Stimulated activated CD8-positive, alpha-beta memory T cell treated with anti-CD3 and anti-CD28 coated beads, Interleukin-4, amount 100 ng/mL, for 1 hour (primary cell): ENCODE measurements at places on chromosomes 6 and 20.

GRCh38 chr6:3355358-3356055 lies 96.8 kb downstream of the PSMG4 start:
- DNase-seq = no peak

DNA sequence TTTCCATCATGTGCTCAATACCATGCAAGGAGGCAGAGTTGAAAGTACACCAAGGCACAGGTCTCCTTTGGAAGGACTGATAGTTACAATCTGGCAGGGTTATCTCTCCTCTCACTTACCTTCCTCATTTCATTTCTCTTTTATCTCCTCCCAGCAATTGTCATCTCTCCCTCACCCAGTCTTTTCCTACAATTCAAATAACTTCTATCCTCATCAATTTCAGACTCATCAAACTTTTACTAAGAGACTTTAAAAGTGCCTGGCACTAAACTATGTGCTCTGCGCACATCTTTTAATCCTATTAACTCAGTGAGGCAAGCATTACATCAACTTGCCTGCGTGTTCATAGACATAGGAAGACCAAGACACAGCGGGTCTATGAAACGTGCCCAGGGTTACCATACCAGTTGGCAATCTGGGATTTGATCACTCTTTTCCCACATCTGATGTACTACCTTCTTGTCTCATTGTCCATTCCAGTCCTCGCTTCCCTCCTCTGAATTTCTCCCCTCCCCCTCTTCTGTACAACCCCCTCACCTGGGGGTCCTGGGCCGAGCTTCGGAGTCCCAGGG lies 1.2 kb downstream of the VARS1 start:
- no peak for DNase-seq

DNA sequence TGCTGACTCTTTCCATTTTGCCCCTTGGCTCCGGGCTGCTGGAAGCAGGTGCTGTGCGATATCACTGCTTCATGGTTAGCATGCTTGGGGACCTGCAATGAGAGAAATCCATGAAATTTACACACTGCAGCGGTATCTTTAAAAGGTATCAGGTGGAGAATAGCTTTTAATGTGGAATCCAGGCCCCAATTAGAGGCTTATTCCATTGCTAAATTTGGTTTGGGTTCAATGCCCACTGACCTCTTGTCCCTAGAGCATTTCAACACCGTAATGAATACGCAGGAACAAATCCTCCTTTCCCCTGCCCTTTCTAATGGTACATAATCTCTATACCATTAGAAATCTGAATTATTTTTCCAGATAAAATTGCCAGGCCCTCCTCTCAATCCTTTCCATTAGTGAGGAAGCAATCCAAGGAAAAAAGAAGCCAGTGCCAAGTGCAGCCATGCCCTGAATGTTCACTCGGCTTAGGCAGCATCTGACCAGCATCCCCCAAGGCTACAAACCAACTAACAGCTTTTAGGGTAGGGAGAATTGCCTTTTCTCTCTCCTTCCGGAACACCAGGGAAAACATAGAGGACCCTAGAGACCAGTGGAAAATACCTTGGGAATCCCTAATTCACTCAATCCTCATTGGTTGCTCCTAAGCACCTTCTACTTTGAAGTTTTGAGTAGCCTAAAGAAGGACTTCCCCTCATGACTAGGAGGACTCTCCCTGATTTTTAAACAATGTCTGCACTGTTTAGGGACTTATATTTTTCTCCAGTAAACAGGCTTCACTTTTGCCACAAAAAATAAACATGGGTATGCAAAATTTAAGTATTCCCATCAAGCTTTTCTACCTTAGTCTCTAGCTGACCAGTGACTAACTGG lies 143.1 kb downstream of the QRSL1 start:
- no peak for DNase-seq

DNA sequence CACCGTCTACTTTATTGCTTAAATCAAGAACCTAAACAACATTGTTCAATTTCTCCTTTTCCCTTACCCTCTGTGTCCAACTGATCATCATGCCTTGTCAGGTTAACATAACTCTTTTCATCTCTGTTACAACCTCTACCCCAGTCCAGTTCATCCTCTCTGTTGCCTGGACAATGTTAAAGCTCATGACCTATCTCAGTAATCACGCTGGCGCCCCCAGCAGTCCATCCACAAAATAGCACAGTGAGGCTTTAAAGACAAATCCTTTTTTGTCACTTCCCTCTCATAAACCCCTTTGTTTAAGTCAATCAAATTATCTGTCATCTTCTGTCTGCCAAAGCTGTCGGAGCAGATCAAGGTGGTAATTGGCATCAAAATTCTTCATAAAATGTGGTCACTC lies 140.1 kb downstream of the QKI start:
- DNase-seq = peak; percentile 20

DNA sequence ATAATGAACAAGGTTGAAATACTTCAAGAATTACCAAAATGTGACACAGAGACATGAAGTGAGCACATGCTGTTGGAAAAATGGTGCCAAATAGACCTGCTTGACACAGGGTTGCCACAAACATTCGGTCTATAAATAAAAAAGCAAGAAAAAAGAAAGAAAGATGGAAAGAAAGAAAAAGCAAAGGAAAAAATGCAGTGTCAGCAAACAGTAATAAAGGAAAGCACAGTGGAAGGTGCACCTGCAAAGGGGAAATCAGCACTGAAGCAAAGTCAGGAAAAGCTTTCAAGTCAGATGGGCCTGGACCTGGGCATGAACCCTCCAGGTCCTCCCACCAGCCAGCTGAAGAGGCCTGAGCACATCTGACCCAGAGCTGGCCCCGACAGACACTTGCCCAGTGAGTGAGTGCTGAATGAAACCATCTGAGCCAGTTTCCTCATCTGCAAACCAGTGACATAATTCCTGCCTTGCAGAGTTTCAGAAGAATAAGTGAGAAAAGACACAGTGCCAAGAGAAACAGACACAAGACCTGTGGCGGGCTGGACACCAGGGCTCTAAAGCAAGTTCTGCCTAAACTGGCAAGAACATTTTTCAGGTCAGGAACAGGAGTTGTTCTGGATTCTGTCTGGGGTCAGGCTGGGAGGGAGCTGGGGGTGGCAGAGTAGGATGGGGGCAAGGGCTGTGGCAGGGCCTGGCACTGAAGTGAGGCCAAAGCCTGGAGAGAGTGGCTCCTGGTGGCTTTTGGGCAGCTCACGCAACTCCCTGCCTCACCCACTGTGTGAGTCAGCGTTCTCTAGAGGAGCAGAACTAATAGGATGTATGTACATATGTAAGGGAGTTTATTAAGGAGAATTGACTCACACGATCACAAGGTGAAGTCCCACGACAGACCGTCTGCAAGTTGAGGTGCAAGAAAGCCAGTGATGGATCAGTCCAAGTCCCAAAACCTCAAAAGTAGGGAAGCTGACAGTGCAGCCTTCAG lies 23.9 kb upstream of the MICB start:
- DNase-seq = no peak

- no peak for DNase-seq
Measured at GRCh38 chr20:16747291-16747811, 807 bp upstream of the OTOR start.

DNA sequence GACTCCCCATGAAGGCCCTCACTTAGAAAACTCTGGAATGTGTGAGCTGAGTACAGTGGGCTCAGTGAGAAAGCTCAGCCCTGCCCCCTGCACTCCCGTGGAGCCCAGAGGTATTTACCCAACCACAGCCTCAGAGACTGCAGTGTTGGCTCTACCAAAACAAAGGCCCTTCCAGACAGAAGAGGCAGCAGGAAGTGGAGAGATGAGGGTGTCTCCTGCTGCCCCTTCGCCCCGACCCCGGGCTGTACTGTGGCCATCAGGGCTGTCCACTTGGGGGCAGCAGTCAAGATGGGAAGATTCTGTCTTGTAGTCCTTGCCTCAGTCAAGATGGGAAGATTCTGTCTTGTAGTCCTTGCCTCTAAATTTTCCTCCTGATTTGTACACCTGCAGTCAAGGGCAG lies 341.3 kb downstream of the TAF4 start:
- no peak for DNase-seq

DNA sequence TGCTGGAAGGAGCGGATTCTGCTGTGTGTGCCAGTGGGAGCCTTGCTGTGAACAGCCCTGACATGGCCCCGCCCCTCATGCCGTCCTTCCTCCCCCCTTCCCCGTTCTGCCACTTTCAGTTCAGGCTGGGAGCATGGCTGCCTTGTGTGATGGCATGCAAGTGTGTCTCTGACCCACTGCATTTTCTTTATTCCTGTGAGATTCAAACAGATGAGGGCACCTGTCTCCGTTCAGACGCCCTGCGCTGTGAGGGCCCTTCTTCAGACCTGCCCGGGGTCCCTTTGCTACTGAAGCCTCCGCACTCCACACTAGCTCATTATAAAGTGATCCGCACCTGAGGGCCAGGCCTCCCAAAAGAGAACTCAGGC lies 88.3 kb downstream of the TAF4 start:
- no peak for DNase-seq

DNA sequence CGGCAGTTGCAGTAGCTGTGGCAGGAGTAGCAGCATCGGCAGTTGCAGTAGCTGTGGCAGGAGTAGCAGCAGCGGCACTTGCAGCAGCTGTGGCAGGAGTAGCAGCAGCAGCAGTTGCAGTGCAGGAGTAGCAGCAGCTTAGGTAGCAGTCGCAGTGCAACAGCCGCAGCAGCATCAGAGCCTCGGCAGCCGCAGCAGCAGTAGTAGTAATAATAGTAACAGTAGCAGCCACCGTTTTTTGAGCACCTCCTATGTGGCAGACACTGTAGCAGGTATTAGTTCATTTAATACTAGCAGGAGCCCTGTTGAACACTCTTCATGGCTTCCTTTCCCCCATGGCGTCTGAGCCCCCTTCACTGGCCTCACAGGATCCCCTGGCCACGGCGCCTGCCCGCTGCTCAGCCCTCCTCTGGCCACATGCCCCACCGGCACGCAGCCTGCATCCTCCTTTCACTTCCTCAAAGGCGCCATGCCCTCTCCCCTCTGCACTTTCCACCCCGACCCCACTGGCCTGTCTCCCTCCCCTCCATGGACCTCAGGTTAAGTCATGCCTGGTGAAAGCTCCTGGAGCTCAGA lies 19.1 kb upstream of the IRF4 start:
- DNase-seq = no peak

GRCh38 chr6:137704802-137705159 lies 162.3 kb upstream of the TNFAIP3 start:
- no peak for DNase-seq

GRCh38 chr6:45815466-45816125 lies 200.1 kb downstream of the CLIC5 start:
- DNase-seq = no peak

DNA sequence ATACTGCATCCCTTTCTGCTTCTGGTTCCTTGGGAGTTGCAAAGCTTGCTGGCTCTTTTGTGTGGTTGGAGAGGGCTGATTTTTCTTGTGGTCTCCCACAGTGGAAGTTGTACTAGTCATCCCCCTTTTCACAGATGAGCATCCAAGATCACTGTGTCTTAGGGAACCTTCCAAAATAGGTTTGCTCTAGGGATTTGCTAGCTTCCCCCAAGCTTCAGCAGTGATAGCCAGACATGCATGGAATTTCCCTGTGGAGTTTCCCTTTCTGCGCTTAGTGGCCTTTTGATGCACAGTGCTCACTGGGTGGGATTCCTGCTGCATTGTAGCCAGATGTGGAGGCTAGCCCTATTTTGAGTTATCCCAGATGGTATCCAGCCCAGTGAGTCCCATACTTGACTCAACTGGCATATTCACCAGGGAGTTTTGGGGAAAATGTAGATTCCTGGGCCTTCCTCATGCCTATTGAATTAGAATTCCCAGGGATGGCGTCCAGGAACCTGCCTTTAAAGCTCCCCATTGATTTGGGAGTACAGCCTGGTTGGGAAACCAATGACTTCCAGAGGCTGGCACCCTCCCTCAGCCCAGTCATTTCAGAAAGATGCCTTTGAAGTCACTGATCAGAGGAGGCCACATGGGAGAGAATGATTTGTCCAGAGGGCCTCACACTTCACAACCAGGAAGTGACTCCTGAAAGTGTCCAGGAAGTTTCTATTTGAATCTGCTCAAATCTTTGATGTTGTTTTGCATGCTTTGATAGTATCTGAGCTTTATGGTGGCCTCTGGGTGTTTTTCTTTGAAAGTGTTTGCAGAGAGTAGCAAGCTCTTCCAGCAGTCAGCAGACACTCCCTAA lies 25.9 kb downstream of the PPARD start:
- DNase-seq = no peak

GRCh38 chr6:12911427-12911826 lies 194.9 kb downstream of the PHACTR1 start:
- DNase-seq = no peak

- DNase-seq = no peak
Measured at GRCh38 chr6:40398810-40399477, 188.2 kb downstream of the LRFN2 start.

GRCh38 chr20:3038454-3038853 lies 5.0 kb upstream of the GNRH2 start:
- DNase-seq = no peak

GRCh38 chr6:156440688-156441087 lies 336.5 kb upstream of the ARID1B start:
- no peak for DNase-seq

DNA sequence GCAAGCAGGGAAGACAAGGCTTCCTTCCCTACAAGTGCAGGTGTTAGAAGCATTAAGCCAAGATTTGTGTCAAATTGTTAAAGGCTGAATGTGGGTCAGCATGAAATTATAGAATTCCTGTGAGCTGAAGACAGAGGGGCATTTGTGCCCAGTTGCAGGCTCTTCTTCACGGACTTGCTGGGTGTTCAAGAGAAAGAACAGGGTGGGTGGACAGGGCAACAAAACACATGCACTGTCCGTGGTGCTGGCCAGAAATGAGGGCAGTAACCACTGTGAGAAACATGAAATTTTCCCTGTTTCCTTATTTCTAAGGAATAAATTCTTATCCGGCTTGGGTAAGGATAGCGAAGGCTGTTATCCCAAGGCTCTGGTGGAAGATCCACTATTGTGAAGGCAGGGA lies 579.5 kb upstream of the HTR1E start:
- no peak for DNase-seq

DNA sequence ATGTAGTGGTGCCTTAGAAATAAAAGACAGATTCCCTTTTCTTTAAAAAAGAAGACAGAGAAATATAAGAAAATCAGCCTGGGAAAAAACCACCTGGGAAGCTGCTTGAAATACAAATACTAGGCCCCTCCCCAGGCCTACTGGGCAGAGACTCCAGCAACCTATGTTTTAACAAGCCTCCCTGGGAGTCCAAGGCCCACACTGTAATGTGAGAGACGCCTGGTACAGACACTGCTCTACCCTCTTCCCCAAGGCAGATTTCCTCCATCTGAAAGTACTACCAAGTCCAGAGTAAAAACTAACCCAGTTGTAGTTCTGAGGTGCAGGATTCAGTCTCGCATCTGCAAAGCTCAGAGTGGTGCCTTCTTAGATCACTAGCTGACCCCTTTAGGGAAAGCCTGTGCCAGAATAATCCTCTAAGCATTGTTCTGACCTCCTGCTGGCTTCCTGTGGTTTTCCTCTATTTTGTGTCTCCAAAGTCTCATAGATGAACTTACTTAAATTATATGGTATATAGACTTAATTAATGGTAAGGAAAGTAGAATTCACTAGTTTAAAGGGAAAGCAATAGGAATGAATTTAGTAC lies 270.2 kb upstream of the SLC35B3 start:
- no peak for DNase-seq

- no peak for DNase-seq
Measured at GRCh38 chr6:130843575-130844320, 16.5 kb downstream of the SMLR1 start.

- DNase-seq = peak; percentile 27
Measured at GRCh38 chr6:139250296-139251044, 41.3 kb downstream of the TXLNB start.
